Activated naive CD8-positive, alpha-beta T cell treated with anti-CD3 and anti-CD28 coated beads, Interleukin-2, amount 50 U/mL, for 24 hours (primary cell): ENCODE measurements at places on chromosomes 12 and 14.

DNA sequence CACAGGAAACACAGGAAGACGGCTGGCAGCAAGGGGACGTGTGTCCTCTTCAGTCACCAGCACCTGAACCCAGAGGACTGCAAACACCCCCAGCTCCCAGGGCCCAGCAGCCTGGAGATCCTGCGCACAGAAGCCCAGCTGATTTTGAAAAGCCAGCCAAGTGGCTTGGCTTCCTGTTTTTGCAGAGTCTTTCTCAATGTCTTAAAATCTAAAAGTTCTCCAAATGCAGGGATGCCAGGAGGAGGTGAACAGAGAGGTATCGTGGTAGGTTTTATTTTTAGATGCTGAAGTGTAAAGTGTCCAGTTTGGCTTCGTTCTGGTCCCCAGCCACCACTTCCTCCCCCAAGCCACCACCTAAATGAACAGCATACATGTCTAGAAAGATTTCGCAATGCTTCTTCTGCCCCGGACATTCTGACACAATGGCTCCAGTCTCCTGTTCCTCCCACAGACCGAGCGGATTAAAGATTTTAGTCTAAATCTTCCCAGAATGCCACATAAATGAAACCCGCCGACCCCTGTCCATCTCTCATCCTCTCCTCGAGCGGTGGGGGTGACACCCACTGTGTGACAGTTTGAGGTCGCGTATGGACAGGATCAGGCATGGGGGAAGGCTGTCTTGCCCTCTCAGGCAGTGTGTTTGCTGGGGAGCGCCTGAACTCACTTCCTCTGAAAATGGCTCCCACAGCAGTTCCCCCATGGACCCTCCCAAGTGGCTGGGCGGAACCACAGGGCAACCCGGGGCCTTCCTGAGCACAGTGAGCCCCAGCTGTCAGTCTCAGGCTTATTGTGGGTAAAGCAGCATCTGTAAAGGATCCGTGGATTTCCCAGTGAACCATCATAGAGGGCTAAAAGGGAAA is 41.6 kb downstream of the ITPK1 start:
- DNase-seq: no peak

GRCh38 chr12:38508246-38508645 is 191.7 kb downstream of the ALG10B start:
- DNase-seq: no peak

DNA sequence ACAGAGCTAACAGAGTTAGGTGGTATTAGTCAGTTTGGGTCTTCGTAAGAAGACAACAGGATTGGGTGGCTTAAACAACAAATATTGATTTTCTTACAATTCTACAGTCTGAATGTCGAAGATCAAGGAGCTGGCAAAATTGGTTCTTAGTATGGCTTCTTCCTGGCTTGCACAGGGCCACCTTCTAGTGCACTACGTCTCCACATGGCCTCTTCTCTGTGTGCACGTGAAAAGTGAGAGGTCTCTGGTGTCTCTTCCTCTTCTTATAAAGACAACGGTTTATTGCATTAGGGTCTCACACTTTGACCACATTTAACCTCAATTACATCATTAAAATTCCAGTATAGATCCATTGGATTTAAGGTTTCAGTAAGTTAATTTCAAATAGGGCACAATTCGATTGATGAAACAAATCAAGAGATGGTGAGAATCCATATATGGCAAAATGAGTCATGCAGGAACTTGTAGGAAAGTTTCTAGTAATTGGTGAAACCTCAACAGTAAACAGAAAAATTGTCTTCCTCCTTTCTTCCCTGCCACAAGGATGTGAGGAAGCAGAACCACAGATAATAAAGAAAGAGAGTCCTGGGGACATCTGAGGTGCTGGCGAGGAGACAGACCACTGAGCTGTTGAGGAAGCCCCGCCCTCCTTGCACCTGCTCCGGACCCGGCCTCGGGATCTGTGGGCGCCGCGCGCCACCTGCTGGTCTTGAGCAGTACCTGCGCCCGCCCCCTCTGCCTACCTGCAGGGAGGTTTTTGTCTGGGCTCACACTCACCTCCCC is 846.7 kb downstream of the TMEM121 start:
- DNase-seq: peak; percentile 84

DNA sequence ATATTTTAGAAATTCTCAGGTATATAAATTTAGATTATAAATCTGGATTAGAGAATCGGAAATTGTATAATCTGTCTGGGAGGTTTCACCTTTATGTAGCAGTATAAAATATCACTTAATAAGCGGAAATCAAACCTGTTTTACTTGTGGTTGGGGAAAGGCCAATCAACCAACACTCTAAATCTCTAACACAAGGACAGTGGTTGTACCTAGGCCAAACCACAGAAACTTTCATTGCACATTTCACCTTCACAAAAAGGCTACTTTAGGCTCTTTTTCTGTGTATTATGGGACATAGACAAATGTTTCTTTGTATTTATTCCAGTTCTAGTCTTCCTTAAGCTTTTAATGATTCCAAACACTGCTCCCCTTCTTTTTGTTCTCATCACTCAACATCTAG is 19.8 kb downstream of the ERH start:
- DNase-seq: no peak

DNA sequence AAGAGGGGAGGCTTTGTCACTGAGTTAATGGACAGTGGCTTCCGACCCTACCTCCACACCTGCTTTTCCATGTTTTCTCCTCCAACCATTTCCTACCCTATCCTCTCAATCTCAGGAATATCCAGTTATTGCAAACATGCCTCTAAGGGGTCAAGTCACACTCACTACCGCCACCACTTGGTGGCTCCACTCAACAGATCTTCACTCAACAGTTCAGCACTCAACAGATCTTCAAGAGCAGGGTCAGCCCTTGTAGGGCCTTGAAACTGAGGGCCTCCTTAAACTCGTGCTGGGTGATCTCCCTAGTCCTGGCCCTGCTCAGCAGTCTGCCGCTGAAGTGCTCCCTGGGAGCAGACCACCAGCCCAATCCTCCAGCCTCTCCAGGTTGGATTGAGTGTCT is 14.2 kb downstream of the ZNF641 start:
- DNase-seq: no peak

DNA sequence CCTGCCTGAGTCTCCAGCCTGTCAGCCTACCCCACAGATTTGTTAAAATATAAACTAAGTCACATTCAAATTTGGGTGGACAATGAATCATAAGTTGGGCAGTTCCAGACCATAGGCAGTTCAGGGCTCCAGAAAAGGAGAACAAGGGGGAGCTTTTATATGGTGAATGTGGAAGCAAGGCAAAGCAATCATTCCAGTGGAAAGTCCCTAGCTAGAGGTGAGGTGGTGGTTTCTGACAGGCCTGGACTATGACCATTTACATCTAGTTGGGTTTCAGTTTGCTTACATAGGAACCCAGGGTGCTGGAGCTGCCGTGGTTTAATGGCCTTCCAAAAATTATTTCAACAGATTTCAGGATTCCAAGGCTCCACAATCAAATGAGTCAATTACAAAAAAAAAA is 207.3 kb downstream of the AEBP2 start:
- DNase-seq: no peak

DNA sequence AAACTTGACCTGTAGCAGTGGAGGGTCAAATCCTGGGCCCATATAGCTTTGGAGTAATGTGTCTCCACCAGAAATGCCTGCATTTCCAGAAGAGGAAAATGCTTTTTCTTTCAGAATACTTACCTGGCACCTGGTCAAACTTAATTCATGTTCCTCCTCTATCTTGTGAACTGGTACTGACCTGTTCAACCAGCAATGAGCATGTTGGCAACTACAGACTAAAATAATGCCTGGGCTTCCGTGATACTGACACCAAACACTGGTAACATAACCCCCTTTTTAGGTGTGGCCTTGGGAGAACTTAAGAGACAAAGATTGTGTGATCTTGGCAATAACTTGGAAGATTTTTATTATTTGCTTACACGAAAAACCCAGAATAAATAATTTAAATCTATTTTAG is 23.8 kb upstream of the MGST1 start:
- no peak for DNase-seq
